Bronchial epithelial cell (primary cell): ENCODE measurements at places on chromosomes 7 and 10.

DNA sequence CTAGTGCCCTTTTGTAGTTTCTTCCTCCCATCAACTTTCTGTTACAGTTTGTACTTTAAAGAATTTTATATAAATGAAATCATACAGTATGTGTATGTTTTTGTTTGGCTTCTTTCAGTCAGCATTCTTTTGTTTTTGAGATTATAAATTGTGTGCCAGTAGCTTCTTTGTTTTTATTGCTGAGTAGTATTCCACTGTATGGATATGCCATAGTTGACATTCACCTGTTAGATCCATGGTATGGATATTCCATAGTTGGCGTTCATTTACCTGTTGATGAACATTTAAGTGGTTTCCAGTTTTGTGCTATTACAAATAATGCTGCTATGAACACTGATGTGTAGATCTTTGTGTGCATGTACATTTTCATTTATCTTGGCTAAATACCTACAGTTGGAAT lies 70.8 kb upstream of the SYPL1 start:
- no peak for DNase-seq

DNA sequence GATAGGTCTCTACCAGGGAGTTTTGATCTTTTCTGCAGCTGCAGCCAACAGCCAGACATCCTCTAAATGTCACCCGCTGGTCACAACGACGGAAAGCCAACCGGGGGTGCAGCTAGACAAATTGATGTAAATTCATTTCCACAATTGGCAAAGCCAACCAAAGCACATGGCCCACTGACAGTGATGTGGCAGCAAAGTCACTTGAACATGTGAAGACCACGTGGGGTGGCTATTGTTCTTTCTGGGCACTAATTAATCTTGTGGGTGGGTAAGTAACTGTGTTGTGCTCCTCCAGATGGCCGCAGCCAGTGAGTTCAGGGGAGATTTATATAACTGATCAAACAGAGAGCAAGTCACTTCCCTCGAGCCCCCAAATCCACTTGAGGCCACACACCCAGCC lies 354.1 kb downstream of the ANKRD30A start:
- DNase-seq: no peak

- no peak for DNase-seq
Measured at GRCh38 chr7:127979113-127979727, 52.0 kb downstream of the LRRC4 start.

GRCh38 chr10:100878291-100878910 lies 34.4 kb upstream of the SLF2 start:
- peak; percentile 58 for DNase-seq

DNA sequence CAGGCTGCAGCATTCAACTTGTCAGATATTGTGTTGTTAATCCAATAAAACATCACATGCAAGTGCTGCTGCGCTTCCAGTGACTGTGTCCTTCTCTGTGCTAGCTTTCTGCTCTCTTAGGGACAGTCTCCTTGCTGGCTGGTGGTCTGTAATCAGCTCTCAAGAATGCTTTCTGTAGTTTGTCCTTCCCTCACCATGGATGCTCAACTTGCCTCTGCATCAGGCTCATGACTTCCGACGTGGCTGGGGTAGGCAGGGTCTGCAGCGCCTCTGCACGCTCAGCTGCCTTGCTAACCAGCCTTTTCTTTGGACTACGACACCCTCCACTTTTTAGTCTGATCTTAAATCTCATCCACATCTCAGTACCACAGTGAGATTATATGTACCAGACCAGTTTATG lies 58.3 kb downstream of the MMRN2 start:
- DNase-seq: no peak

DNA sequence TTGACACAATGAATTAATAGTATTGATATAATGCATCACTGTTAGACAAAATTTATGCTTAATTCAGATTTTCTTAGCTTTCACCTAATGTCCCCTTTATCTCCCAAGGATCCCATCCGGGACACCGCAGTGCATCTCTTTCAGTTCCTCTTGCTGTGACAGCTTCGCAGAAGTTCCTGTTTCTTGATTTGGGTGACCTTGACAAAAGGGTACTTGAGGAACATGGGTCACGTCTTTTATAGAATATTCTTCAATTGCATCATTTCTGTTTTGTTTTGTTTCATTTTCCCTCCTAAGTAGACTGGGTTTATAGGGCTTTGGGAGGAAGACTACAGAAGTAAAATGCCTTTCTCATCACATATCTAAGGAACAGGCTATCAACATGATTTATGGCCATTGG lies 453.2 kb downstream of the DPP6 start:
- DNase-seq: no peak

DNA sequence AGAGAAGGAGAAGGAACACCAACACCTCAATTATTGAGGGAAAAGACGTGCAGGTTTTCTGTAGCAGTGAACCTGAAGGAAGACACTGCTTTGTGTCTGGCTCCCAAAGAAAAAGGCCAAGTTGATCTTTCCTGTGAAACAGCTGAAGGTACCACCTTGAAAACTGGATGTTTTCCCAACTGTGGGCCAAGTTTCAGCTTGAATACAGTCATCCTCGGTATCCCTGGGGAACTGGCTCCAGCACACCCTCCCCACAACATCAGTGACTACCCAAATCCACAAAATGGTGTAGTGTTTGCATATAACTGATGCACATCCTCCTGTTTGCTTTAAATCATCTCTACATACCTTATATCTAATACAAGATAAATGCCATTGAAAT lies 297.0 kb upstream of the PITRM1 start:
- peak; percentile 70 for DNase-seq

GRCh38 chr7:138303230-138304070 lies 156.6 kb upstream of the TRIM24 start:
- DNase-seq: no peak

DNA sequence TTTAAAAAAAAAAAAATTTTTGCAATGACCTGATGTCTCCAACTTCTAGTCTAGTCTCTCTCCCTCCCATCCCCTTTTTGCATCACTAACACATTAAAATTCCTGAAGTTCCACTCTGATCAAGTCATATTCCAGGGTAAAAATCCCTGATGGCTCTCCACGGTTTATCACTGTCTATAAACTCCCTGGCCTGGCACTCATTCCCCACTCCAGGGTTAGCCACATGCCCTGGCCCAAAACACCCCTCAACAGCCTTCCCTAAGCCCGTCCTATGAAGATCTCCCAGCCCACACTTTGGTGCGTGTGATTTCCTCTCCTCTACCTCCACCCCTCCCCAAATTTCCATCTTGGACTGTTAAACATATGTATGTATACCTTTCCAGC lies 125.4 kb downstream of the JAZF1 start:
- DNase-seq: no peak

DNA sequence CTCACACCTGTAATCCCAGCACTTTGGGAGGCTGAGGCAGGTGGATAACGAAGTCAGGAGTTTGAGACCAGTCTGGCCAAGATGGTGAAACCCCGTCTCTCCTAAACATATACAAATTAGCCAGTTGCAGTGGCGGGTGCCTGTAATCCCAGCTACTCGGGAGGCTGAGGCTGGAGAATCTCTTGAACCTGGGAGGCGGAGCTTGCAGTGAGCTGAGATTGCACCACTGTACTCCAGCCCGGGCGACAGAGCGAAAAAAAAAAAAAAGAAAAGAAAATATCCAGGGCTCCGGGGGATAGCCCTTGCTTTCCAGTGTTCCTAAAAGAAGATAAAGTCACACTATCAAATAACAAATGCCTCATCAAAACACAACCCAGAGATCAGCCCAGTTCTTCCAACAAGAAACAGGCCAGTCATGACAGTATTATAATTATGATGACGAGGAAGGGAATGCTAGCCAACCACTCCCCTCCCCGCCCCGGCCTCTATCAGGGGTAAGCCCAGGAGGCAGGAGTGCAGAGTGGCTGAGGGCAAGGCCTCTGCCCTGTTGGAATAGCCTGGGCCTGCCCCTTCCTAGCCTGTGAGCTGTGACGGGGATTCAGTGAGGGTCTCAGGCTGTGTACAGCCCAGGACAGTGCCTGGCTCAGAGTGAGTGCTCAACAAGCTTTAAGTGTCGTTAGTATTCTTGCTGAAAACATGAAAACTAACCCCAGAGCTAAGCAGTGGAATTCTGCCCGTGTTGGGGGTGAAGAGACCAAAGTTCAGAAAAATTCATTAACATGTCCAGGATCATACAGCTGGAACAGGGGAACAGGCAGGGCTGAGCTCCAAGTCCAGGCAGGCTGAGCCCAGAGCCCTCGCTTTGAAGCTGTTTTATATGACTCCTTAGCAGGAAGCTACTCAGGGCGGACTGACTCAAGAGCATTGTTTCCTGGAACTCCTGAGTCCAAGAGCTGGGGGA lies 54.3 kb downstream of the FAM241B start:
- DNase-seq: peak; percentile 89
